Stomach (tissue), 19 donors: ENCODE measurements at places on chromosomes 7 and 10. TPM values are rescaled to one million over a fixed set of nuclear protein-coding genes. Genes with fewer than 3 reads are reported as not detected.

The CTAGE4 gene
- total RNA-seq, result 17.8 TPM

DNA sequence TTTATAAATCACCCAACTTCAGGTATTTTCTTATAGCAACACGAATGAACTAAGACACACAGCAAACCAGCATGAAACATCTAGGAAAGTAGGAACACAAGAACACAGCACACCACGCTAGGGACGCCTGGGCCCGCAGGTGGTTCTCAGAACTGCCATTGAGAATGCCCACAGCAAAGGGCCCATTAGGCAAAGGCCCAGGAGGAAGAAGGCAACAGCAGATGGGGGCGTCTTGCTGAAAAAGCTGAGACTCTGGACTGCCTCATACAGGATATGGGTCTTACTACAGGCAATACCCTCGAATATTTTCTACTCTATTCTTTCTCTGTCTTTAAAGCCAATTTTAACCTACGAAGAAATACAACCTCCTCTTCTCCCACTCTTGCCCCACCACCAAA, 77.3 kb downstream of the PARD3 start:
- DNase-seq, result no peak

DNA sequence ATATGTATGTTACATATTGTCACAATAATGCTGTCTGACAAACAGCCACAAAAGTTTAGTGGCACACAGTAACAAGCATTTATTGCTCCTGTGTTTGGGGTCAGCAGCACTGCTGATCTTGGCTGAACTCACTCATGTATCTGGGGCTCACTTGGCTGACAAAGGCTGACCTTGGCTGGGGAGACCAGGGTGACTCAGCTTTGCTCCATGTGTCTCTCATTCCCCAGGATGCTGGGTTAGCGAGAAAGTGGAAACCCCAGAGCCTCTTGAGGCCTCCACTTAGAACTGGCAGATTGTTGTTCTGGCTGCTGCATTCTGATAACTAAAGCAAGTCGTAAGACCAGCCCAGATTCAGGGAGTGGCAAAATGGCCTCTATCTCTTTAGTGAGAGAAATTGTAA, 217.3 kb upstream of the HABP2 start:
- no peak for DNase-seq

- no peak for DNase-seq
Measured at GRCh38 chr10:104351919-104352318, 1.7 kb upstream of the CFAP58 start.

The MUC3A gene
- total RNA-seq, result 0.45 TPM

DNA sequence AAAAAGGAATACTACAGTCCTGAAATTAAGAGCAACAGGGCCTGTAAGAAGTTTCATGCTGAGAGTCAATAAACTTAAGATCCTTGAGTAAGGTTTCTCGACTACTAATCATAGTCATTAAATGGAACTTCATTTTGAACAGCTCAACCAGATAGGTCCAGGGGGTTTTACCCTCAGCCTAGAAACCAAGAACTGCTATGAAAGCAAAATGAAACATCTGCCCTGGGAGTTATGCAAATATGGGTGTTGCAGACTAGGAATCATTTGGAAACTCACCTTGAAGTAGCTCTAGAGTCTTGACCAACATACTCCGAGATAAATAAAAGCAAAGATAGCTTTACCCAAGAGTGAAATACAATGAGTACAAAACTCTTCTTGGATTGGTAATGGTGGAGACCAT, 128.0 kb downstream of the HGF start:
- no peak for DNase-seq

The MAPK8 gene
- total RNA-seq, result 45.8 TPM

DNA sequence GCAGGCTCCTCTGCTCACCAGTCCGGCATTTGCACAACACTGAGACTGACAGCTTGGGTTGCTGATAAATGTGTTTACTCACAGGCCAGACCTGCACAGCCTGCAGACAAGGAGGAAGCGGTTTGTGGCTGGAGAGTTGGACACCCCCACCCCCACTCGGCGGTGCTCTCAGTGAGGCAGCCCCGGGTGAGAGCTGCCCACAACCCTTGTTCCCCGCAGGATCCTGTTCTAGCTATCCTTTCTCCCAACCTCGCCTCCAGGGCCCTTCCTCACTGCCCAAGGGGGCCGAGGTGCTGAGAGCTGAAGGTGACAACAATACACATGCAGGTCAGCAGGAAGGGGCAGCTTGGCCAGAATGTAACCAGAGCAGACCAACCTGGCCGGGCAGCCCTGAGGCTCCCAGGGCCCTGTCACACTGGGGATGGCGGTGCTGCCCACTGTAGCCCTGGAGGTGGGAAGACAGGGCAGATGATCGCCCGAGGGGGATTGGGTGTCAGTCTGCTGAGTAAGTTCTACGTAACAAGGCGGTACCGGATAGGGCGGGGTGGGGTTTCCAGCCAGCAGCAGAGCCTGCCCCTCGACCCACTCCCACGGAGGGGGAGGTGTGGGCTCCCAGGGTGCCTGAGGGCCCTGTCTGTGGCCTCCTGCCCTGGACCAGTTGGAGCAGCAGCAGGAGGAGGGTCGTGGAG, 2.1 kb upstream of the ADAM8 start:
- peak; percentile 82 for DNase-seq

- no peak for DNase-seq
Measured at GRCh38 chr7:142299237-142299781, 41.5 kb upstream of the PRSS58 start.

The HILPDA gene
- 1.8 TPM for total RNA-seq

The LRIT1 gene
- not detected for total RNA-seq

The TAF5 gene
- total RNA-seq, result 5.5 TPM

The ATOH7 gene
- total RNA-seq, result not detected

- no peak for DNase-seq
Measured at GRCh38 chr10:107611115-107611514, 446.6 kb upstream of the SORCS1 start.

DNA sequence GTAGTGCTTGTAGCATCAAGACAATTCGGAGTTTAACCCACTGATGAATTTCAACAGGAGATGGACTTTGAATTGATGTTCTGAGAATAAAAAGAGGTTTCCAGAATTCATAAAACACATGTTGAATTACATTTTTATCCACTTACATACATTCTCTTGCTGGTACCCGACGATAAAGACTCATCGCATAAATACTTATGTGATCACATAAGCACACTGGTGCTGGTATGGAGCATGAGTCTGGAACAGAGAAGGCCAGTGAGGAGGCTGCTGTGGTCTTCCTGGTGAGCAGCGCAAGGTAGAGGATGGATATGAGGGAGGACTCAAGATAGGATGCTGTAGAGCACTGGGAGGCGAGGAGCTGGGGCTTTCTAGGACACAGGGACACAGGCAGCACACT, 109.0 kb downstream of the RNF216 start:
- DNase-seq, result no peak

The ECHDC3 gene
- 0.58 TPM for total RNA-seq

DNA sequence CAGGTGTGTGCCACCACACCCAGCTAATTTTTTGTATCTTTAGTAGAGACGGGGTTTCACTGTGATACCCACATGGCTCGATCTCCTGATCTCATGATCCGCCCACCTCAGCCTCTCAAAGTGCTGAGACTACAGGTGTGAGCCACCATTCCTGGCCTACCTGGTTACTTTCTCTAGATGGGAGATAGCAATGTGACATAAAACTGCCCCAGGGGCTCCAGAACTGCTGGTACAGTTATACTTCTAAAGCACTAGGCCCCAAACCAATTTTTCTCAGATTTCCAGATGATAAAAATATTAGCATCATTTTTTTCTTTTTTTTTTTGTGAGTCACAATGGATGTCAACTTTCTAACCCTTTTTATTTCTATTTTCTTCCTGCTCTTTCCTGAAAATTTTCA, 27.4 kb downstream of the ITGB8 start:
- DNase-seq, result no peak

The TFPI2 gene
- total RNA-seq, result 6.1 TPM

The LIPN gene
- total RNA-seq, result not detected

GRCh38 chr10:20233423-20233822, 417.2 kb downstream of the PLXDC2 start:
- no peak for DNase-seq

GRCh38 chr7:155997431-155998327, 185.4 kb upstream of the SHH start:
- peak; percentile 22 for DNase-seq

DNA sequence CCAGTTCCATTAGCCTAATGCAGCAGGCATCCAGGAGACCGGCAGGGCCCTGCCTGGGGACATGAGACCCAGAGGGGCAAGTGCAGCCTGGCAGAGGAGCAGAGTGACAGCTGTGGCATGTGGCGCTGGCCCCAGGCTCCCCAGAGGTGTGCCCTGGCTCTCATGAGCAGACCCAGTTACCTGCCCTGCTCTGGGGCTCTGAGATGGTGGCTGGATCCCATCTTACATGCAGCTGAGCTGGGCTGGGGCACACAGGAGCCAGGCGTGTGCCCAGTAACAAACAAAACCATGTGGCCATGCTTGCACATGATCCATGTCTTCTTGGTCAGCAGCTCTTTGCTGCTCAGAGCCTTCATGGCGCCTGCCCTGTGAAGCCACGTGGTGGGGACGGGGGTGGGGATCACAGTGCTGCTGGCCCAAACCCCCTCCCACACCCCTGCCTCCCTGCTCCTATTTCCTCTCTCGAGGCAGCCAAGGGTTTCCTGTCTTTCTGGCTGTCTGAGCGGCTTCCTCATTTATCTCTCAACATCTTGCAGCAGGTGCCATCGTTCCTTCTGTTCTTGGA, 40.3 kb upstream of the GTF2I start:
- peak; percentile 63 for DNase-seq

- DNase-seq, result no peak
Measured at GRCh38 chr10:43238462-43238861, 28.4 kb downstream of the RASGEF1A start.

GRCh38 chr7:70032649-70033048, 434.4 kb downstream of the AUTS2 start:
- DNase-seq, result no peak

DNA sequence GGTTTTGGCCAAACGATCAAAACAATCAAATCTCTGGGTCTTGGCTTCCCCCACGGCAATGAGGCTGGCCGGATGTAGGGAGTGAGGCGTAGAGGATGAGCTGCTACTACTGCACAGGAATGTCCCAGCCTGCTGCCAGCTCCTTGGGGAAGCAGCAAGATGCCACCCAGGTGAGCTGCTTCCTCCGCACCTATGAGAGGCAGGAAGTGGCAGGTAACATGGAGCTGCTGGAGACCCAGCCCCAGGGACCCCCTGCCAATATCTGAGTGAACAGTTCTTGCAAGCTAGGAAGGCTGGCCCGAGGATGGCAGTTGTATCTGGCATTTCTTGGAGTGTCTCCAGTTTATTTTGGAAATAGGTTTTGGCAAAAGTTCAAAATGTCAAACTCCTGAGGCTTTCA, 413.5 kb downstream of the DNAJB6 start:
- no peak for DNase-seq

DNA sequence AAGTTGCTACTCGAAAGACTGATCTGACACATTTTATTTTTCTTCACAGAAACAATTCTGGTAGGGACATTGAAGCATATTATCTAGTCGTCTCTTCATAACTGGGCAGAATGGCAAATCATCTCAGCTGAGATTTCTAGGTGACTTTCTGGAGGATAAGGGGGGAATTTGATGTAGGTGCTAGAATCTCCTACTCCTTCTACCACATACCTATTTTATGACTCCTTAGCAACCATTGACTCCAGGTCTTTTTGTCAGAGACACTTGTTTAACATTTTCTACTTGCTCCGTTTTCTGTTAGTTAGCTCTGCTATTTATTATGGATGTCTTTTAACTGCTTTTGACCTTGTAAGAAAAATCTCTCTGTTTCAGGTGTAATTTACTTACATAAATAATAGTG, 380.9 kb upstream of the SEMA3C start:
- DNase-seq, result no peak

The BLVRA gene
- 25.7 TPM for total RNA-seq

DNA sequence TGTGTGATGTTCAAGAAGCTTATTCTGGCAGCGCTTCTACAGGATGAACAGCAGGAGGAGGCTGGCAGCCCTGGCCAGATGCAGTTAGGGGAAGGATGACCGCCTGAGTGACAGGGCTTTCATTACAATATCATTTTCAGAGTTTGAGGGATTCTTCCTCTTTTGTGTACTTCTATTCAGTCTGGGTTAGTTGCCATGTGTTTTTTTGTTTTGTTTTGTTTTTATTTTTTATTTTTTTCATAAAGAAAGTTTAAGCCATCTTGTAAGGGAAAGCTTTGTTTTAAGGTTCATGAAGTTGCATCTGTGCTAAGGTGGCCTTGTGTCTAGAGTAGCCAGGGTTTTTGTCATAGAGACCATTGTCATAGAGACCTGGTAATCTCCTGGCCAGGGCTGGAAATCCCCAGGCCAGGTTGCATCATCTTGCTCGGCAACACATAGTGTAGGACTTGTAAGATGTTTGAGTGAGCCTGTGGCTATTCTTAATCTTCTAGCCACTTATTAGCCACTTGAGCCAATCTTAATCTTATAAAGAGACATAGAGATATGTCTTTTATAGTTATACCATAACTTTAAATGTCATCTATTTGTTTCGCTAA, 230.5 kb upstream of the TMEM229A start:
- no peak for DNase-seq

GRCh38 chr7:18019555-18019954, 8.1 kb downstream of the PRPS1L1 start:
- peak; percentile 58 for DNase-seq

- DNase-seq, result no peak
Measured at GRCh38 chr7:139131601-139132041, 22.1 kb upstream of the ZC3HAV1 start.

The SMC3 gene
- 40.6 TPM for total RNA-seq

- DNase-seq, result no peak
Measured at GRCh38 chr7:71363223-71363622, 231.3 kb downstream of the GALNT17 start.

DNA sequence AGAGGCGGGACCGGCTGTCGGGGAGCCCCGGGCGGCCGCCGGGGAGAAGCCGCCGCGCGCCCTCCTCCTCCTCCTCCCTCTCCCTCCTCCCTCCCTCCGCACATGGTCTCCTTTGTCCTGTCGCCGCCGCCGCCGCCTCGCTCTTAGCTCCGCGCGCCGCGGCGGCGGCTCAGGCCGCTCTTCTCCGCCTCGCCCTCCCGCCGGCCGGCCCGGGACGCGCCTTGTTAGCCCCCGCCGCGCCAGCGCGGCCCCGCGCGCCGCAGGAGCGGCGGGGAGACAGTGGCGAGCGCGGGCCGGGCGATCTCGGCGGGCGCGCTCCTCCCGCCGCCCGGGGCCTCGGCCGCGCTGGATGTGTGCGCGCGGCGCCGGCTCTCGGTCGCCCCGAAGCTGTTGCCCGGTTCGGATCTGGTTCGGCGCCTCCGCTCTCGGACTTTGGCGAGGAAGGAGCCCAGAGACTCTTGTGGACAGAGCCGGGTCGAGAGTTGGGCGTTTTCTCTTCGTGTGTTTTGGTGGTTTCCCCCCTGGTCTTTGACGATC, 437.4 kb upstream of the GALNT17 start:
- DNase-seq, result peak; percentile 82

The CNNM1 gene
- total RNA-seq, result 0.87 TPM

The EGFR gene
- total RNA-seq, result 37.3 TPM
